ENCODE measurements at places on chromosomes 13 and 19. TPM values are rescaled to one million over a fixed set of nuclear protein-coding genes. Genes with fewer than 3 reads are reported as not detected.

The NRTN gene
- 23.6 TPM for total RNA-seq

The NLRP5 gene
- total RNA-seq, result not detected

The DKKL1 gene
- 0.24 TPM for total RNA-seq

The ENOX1 gene
- total RNA-seq, result 11.9 TPM

The TIMM50 gene
- total RNA-seq, result 184 TPM

The MBD3L2 gene
- total RNA-seq, result not detected

The CRX gene
- 0.10 TPM for total RNA-seq

The CLEC11A gene
- total RNA-seq, result 3.0 TPM

The ZNF584 gene
- 13.8 TPM for total RNA-seq

The MEIOSIN gene
- total RNA-seq, result 0.08 TPM

The ETV2 gene
- 4.1 TPM for total RNA-seq

The ZNF441 gene
- total RNA-seq, result 6.2 TPM

The MPND gene
- total RNA-seq, result 3.8 TPM

The CYP4F8 gene
- not detected for total RNA-seq

The KCNN4 gene
- 0.63 TPM for total RNA-seq

The CD70 gene
- total RNA-seq, result not detected

The ZSCAN4 gene
- not detected for total RNA-seq

The CDX2 gene
- not detected for total RNA-seq

The LRRC25 gene
- total RNA-seq, result not detected

The MYO16 gene
- total RNA-seq, result not detected

The ZNF136 gene
- total RNA-seq, result 20.6 TPM

The GRK1 gene
- not detected for total RNA-seq

The FGF21 gene
- not detected for total RNA-seq

The VSTM2B gene
- total RNA-seq, result not detected

The RNF17 gene
- not detected for total RNA-seq

The FFAR1 gene
- not detected for total RNA-seq

The GIPC3 gene
- total RNA-seq, result 0.06 TPM

The RPL21 gene
- total RNA-seq, result 2,116 TPM

The PDE4C gene
- 0.81 TPM for total RNA-seq

The NCR1 gene
- not detected for total RNA-seq

The CRB3 gene
- not detected for total RNA-seq

The STOML3 gene
- not detected for total RNA-seq

The FUT1 gene
- not detected for total RNA-seq

The KIR2DL4 gene
- not detected for total RNA-seq

The MCEMP1 gene
- total RNA-seq, result not detected

The ANGPTL8 gene
- total RNA-seq, result not detected

The CLDN10 gene
- 0.05 TPM for total RNA-seq

The CCDC106 gene
- total RNA-seq, result 9.7 TPM

The FUT2 gene
- 0.30 TPM for total RNA-seq

The APLP1 gene
- total RNA-seq, result 32.1 TPM

The VSIG10L gene
- 0.10 TPM for total RNA-seq

The IRS2 gene
- 2.2 TPM for total RNA-seq

The ZNF560 gene
- total RNA-seq, result 0.05 TPM

The FPR2 gene
- total RNA-seq, result not detected

The RINL gene
- total RNA-seq, result 0.35 TPM

The SPRY2 gene
- total RNA-seq, result 122 TPM

The RGCC gene
- total RNA-seq, result not detected

The TSSK6 gene
- 1.8 TPM for total RNA-seq

The TMEM221 gene
- total RNA-seq, result not detected

The PPM1N gene
- 1.4 TPM for total RNA-seq

All from SJCRH30 (cell line).